ENCODE measurements at places on chromosomes 5 and 9. TPM values are rescaled to one million over a fixed set of nuclear protein-coding genes. Genes with fewer than 3 reads are reported as not detected.
A peak's percentile ranks its signal among the peaks of the same experiment; 100 is the strongest.

Gene SLC34A1
- not detected for polyA plus RNA-seq

- no peak for DNase-seq
Observed at GRCh38 chr9:110788871-110789270, 120.3 kb downstream of the MUSK start.

GRCh38 chr9:122816163-122816867 is 12.1 kb downstream of the PDCL start:
- DNase-seq = peak; percentile 8

Gene DDX4
- polyA plus RNA-seq = not detected

Gene GPR151
- polyA plus RNA-seq = not detected

Gene SV2C
- 0.06 TPM for polyA plus RNA-seq

DNA sequence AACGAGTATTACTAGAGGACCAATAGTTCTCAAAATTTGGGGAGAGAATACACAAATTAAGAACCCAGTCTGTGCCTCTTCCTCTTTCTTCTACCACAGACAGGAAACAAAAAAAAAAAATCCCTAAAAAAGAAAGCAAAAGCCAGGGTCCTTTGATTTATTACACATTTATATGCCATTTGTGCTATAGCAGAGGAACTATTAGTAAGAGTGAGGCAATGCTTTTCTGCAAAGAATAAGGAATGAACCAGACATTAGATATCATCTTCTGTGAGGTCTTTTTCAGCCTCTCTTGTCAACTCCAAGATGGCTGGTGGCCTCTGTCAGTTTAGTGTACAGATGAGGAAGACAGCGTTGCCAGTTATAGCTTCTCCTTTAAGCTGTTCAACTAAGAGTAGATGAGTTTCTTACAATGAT is 127.6 kb downstream of the RFX3 start:
- DNase-seq = no peak

DNA sequence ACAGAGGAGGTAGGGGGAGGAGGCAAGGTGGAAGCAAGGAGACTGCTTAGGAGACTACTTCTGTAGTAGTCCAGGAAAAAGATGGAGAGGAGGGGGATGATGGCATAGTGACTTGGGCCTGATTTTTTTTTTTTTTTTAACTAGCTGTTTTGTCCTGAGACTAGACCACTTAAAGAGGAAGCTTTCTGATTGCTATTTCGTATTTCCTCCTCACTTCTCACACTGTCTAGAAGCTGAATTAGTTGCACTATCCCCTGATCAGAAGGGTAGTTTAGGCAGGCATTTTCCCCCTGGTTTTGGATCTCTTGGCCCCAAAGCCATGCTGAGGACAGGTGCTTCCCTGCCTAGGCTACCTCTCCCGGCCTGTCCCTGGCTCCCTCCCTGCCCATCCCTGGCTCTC is 14.9 kb downstream of the LARP1 start:
- no peak for DNase-seq

Gene GPR21
- polyA plus RNA-seq = 0.37 TPM

GRCh38 chr5:113652161-113652560 is 138.7 kb downstream of the YTHDC2 start:
- DNase-seq = no peak

Gene IFNK
- not detected for polyA plus RNA-seq

Gene UGT3A2
- 0.41 TPM for polyA plus RNA-seq

GRCh38 chr9:116152941-116153764 is 438 bp upstream of the PAPPA start:
- no peak for DNase-seq

Gene CBY3
- polyA plus RNA-seq = not detected

Gene DBH
- 0.49 TPM for polyA plus RNA-seq

- DNase-seq = no peak
Observed at GRCh38 chr5:56465769-56466135, 232.6 kb upstream of the ANKRD55 start.

DNA sequence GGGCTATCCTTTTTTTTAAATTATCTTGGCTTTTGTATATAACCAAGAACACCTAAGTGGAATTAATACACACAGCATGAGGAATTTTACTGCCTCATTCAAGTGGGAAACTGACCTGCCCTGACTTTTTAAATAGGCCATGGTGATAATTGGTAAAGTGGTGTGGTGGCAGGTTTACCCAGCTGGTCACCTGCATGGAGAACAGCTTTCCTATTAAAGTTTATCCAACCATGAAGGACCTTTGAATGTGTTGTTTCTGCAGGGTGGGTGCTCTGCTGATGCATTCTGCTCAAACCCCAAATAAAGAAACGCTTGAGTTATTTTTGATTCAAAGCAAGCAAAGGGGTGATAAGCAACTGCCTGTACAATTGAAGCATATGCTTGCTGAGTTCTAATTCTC is 261.0 kb upstream of the GRIN3A start:
- DNase-seq = no peak

- no peak for DNase-seq
Observed at GRCh38 chr5:116942622-116943021, 368.0 kb upstream of the SEMA6A start.

Gene SOWAHA
- 0.17 TPM for polyA plus RNA-seq

DNA sequence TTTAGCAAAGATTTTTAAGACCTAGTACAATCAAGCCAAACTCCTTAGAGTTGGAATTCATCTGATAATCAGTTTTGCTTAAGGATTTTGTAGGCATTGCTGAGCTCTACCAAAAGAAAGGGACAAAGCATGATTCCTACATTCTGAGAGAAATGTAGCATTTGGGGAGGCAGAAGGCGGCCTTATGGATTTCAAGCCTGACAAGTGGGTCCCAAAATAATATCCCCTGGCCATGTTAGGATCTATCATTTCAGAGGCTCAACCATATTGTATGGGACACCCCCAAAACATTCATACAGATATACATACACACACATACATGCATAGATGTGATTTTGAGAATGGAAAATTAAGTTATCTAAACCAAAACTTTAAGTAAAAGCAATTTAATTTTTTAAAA is 257.8 kb upstream of the VLDLR start:
- DNase-seq = no peak

DNA sequence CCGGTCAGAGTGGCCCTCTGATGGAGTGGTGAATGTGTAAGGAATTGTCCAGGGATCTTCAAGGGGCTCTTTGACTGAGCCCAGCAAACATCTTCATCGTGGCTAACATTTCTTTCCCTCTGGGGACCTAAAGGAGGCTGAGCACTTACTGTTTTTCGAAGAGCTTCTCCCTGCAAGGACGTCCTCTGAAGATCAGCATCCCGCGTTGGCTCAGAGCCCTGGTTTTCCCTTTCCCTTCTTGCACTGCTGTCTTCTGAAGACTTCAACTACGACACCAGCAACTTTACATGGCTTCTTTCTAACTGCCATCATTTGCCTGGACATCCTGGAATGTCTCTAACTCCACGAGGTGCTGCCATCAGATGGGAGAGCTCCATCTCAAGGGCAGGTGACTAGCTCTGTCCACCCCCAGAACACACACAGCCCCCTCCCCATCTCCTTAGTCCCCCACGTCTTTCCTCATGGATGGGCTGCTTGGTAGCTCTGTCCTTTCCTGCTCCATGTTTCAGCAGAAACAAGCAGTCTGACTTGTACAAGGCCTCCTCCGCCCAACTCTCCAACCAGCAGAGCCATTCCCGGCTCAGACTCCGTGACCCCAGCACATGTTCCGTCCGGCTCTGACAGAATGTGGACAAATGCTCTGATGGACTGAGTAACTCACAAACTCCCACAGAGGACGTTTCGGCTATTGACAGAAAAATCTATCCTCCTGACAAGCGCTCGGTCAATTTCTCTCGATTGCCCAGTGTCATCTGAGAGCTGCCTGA is 17.1 kb downstream of the SHB start:
- DNase-seq = no peak

DNA sequence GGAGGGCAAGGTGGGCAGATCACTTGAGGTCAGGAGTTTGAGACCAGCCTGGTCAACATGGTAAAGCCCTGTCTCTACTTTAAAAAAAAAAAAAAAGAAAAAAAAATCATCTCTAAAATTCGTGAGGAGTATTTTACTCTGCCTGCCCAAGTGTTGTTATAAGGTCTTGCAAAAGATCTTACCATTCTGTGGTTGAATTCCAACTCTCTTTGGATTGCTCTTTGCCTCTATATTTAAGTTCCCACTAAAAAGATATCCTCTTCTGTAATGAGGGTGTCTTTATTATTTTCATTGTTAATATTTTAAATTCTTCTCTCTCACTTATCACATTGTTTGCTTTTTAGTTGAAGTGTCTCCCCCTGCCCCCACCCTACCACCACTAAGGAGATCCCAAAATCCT is 33.4 kb downstream of the CREBRF start:
- no peak for DNase-seq

GRCh38 chr9:10000669-10001068 is 612.1 kb downstream of the PTPRD start:
- no peak for DNase-seq

Gene ITGA1
- 32.4 TPM for polyA plus RNA-seq

DNA sequence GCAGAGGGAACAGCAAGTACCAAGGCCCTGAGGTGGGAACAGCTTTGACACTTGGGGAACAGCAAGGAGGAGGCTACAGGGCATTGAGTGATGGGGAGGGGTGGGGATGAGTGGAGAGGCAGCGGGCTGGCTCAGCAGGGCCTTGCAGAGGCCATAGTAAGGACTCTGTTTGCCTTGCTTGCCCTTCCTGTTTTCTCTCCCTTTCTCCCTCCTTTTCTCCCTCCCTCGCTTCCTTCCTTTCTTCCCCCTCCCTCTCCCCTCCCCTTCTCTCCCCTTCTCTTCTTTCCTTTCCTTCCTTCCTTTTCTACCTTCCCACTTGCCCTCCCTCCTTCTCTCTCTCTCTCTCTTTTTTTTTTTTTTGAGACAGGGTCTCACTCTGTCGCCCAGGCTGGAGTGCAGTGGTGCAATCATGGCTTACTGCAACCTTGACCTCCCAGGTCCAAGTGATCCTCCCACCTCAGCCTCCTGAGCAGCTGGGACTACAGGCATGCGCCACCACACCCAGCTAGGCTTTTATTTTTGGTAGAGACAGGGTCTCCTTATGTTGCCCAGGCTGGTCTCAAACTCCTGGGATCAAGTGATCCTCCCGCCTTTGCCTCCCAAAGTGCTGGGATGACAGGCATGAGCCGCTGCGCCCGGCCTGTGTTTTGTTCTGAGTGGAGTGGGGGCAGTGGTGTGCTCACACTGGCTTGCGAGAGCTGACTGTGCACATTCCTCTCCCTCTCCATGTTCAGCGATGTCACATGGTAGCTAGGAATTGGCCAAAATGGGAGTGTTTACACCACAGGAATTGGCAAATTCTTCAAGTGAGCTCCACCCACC is 17.1 kb downstream of the IER5L start:
- DNase-seq = no peak

Gene PCDHAC1
- polyA plus RNA-seq = 0.13 TPM

Gene LCP2
- 5.3 TPM for polyA plus RNA-seq

- peak; percentile 54 for DNase-seq
Observed at GRCh38 chr9:10612641-10613398, at the start of gene PTPRD. Gene PTPRD (minus strand): TSS chr9:10613002.

Gene MTAP
- 23.3 TPM for polyA plus RNA-seq

Gene TXNDC8
- not detected for polyA plus RNA-seq

Gene NAIP
- polyA plus RNA-seq = 12.7 TPM

GRCh38 chr5:172533399-172534228 is 79.3 kb upstream of the SH3PXD2B start:
- DNase-seq = no peak

GRCh38 chr9:121645003-121645402 is 6.4 kb upstream of the DAB2IP start:
- no peak for DNase-seq

Gene NAA35
- polyA plus RNA-seq = 20.2 TPM

Gene AMBP
- not detected for polyA plus RNA-seq

Gene MAP1B
- 43.2 TPM for polyA plus RNA-seq

Gene SLCO6A1
- 0.39 TPM for polyA plus RNA-seq

DNA sequence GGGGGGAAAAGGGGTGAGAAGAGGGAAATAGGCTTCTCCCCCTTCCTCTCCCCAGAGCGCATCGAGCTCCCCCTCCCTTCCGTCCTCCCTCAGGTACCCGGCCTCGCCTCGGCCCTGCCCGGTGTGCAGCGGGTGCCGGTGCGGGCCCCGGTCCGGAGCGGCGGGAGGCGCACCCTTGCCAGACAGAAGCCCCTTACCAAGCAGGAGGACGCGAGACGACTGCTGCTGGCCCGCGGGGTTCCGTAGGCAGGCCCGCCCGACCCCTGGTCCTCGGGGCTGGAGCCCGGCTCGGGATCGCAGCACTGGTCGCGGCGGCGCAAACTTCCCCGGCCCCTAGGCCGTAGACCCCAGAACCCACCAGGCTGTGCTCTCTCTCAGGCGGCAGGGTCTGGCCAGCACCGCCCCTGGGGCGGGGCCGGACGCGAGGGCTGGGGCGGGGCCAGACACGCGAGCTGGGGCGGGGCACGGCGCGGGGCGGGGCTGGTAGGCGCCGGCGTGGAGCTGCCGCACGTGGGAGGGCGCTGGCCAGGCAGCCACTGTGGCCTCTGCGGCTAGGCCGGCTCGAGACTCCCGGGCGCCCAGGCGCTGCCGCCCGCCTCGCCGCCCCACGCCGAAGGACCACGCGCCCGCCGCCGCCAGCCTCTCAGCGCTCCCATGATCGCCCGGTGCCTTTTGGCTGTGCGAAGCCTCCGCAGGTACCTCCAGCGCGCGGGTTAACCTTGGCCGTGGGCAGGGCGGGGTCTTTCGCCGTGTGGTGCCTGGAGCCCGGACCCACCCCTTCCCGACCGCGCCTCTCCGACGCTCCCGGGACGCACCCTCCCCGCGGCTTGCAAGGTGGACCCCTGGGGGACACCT is at the start of the genes NLN and SGTB:
TSS of gene NLN (plus strand) at position 486 of the 855 bp plus-strand sequence. CDS start at position 655, 169 bp downstream.
TSS of gene SGTB (minus strand) at position 390 of the 855 bp plus-strand sequence. CDS start 1,302 bp downstream, outside the sequence.
- DNase-seq = peak; percentile 85

GRCh38 chr5:22050931-22051330 is 802.2 kb downstream of the CDH12 start:
- no peak for DNase-seq

DNA sequence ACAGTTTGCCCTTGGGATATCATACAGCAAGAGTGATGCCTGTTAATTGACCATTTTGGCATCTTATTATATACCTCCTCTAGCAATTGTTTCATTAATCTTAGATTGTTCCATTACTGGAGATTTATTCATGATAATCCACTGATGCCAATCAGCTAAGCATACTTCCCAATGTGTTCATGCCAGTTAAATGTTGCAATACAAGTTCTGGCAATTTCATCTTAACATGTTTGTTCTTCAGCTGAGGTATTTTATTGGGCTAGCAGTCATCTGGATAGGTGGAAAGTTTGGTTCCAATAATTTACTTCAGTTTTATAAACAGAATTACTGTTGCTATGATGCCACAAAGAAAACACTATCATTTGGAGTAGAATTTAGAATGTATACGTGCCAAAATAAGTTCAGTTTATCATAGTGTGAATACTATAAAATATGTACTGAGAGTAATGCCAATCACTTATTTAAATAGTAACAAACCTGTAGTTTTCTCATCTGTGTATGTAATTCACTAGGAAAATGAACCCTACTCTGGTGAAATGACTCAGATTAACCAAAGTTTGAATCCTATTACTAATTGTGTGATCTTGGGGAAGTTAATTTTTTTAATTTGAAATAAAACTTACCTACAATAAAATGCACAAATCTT is 27.9 kb upstream of the IL31RA start:
- DNase-seq = no peak

DNA sequence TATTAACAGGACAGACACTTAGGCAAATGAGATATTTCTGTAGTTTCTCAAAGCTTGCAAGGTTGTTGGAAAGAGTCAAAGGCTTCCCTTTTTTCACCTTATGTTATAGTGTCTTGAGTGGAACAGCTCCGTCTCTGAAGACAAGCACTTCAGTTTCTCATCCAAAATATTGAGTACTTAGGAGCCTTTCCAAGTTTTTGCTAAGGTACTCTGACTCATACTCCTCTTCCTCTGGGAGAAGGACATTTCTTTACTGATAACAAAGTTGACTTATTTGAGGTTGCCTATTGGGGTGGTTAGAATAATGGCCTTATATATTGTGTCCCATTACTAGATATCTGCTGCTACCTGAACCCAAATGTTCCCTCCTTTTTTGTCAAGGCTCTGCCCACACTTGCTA is 869.6 kb downstream of the MAT2B start:
- DNase-seq = no peak
